CD8-positive, alpha-beta memory T cell (primary cell): ENCODE measurements at places on chromosomes 7 and 10.

- no peak for DNase-seq
These were observed 60.5 kb downstream of the YKT6 start for GRCh38 chr7:44261240-44261639.

GRCh38 chr7:44063547-44063893, 1.8 kb downstream of the PGAM2 start:
- DNase-seq = no peak

DNA sequence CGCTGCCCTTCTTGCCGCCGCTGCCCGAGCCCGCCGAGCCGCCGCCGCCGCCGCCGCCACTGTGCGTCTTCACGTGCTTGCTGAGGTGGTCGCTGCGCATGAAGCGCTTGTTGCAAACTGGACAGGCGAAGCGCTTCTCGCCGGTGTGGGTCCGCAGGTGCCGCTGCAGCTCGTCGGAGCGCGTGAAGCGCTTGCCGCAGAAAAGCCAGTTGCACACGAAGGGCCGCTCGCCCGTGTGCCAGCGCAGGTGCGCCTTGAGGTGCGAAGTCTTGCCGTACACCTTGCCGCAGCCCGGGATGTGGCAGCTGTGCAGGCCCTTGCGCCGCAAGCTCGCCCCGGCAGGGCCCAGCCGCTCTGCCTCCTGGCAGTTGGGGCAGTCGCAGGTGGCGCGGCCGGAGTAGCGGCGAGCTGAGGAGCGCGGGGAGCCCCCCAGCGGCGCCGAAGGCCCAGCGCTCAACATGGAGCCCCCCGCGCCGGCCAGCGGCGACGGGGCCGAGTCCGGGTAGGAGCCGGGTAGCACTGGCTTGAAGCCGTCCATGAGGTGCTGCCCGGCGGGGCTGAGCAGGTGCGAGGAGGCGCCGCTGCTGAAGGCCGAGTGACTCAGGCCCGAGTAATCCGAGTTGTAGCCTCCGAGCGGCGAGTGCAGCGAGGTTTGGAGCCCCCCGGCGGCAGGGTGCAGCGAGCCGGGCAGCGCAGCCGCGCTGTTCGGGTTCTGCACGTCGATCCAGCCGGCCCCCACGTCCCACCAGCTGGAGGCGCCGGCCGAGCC, 2.1 kb downstream of the SP8 start:
- DNase-seq = no peak

DNA sequence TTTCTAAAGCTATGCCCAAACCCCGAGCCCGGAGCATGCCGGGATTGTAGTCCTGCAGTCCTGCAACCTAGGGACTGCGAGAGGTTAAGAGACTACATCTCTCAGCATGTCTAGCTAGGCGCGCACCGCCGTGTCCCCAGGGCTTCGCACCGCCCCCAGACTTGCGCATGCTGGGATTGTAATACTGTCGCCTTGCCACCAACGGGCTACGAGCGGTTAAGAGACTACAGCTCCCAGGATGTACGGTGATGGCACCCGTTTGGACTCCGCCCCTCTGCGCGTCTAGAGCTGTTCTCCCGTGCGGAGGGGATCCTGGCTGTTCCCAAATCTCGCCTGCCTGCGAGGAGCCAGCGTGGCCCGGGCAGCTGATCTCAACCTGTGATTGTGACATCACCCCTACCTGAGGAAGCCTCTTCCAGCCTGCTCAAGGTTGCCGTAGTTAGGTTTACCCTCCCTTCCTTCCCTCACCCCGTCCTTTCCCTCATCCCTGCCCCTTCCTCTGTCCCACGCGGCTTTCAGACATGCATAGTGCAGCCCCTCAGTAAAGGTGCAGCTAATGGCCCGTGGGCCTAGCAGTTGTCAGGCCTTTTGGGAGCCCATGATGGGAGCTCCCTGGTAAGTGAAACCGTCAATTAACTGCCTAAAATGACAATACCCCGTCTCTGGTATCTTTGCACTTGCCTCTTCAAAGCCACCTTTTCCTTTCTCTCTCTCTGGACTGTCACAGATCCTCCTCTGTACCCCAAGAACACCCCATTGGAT, 6.3 kb upstream of the ZNF736 start:
- peak; percentile 91 for DNase-seq

DNA sequence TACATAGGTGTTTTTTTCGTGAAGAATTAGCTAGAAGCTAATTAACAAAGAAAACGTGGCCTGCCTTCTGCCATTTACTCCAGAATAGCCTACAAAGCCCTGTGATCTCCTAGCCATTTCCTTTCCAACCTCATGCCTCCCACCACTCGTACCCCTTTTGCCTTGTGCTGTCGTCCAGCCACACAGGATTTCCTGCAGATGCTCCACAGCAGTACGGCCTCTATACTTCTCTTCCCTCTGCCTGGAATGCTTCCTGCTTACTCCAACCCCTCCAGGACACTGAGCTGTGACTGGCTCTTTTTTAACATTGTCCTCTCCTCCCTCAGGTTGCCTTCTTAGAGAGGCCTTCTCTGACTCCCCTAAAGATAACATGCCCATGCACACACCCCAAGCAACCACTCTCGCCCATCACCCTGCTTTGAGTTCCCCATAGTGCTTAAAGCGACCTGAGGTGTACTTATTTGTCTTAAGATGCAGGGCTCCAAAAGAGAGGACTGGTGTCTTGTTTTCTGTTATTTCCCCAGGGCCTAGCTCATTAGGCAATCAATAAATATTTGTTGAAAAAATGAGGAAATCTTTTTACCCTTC, 32.7 kb downstream of the STK17A start:
- no peak for DNase-seq

DNA sequence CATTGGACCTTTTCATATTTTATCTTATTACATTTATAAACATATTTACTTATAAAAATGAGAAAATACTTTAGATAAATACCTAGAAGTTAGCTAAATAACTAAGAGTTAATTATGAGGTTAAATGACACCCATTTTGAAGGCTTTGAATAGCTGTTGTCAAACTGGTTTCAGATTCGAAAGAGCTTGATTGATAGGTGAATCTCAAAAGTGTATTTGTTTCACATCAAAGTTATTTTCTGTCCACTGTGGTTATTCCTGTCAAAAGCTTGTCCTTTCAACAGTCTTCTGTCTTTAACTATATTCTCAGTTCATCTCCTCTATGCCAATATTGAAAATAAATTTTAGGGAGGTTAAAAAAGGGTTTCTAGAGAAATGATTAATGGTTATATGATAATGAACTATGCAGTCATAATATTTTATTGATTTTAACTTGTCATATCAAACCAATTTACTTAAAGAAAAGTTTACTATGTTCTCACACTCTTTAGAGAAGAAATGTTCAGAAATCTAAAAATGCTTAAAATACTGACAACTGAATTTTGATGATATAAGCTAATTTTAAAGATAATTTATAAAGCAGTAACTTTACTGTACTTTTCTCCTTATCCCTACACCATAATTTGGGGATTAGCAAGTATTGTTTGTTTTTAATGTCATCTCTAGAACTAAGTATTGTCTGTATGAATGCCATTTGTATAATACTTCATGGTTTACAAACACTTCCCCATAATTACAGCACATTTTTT, 72.0 kb upstream of the FOXP2 start:
- DNase-seq = no peak

DNA sequence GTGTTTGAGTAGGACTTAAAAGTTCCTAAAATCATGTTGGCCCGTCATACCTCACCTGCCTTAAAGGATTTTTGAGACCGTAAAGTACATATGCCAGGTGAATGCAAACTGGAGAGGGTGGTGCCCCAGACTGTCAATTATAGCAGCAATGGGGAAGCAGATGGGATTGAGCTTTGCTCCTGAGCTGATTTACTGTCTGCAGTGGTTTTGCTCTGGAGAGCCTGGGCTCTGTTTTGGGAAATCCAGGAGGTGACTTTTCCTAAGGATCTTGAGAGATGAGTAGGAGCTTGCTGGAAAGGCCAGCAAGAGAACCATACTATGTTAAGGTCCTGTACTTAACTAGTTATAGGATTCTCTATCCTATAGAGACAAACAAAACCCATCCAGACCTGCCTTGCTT, 43.0 kb downstream of the COL13A1 start:
- no peak for DNase-seq

GRCh38 chr10:5692461-5693358, 8.1 kb downstream of the TASOR2 start:
- peak; percentile 55 for DNase-seq

- no peak for DNase-seq
These were observed 41.9 kb downstream of the TAS2R41 start for GRCh38 chr7:143519411-143520131.

- peak; percentile 57 for DNase-seq
These were observed 208.3 kb downstream of the PPP1R3A start for GRCh38 chr7:113710310-113711096.

DNA sequence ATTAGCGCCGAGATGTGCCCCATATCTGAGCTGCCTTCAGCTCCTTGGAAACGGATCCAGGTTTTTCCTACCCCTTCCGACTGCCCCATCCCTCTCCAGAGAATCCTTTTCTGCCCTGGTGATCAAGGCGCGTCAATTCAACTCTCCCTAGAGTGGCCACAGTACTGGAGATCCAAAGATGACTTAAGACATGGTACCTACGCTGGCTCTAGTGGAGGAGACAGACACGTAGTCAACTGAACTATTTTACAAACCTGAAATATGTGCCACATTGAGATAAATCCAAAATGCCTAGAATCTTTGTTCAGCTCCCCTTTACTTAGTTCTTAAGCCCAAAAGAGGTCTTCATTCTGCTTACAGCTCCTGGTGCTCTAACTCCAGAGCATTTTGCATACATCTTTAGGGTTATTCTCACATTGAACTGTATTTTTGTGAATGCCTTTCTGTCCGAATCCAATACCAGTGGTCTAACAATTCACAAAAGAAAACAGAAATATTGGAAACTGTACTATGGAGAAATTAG, 444 bp upstream of the TNPO3 start:
- DNase-seq = no peak

DNA sequence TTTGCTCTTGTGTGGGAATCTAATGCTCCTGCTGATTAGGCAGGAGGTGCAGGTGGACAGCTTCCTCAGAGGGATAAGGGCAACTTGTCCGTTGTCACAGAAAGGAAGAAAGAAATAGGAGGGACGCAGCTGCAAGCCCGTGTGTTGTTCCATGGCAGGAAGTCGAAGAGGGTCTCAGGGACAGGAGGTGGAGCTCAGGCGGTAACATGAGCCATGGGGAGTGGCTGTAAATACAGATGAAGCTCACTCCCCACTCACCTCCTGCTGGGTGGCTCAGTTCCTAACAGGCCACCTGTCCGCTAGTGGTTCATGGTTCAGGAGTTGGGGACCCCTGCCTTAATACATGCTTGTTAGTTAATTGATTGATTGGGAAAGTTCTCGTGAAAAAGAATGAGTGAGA, 101.7 kb upstream of the SFMBT2 start:
- no peak for DNase-seq

DNA sequence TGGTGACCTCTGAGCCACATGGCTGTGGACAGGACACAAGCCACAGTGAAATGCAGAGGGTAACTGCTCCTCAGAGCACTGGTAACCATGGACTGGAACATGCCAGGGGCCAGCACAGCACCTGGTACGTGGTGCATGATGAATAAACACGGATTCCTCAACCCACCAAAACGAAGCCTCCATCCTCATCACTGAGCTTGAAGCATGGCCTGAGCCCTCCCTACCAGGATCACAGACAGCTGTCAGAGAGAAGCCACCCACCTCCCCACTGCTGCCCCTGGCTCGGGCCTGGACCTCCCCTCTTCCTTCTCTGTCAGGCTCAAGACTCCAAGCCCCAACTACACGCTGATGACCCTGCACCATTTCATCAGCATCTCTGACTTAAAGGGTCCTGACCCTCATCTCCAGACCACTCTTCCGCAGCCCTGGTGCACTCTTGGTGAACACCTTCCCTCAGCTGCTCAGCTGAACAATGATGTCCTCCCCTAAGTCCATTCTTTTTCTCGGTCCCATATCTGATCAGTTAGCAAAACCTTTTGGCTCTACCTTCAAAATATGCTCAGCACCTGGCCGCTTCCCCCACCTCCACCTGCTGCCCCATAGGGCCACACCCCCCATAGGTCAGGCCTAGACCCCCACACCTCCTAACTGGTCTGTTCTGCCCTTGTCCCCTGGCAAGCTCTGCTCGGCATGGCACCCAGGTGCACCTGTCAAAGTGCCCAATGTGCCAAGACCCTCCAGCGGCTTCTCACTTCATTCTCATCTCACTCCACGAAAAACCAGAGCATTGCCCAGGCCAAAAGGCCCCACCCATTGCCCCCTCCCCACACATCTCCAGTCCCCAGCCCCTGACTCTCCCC, 141.1 kb downstream of the MAPK8 start:
- no peak for DNase-seq

GRCh38 chr10:132546567-132547420, 9.2 kb downstream of the INPP5A start:
- DNase-seq = no peak

DNA sequence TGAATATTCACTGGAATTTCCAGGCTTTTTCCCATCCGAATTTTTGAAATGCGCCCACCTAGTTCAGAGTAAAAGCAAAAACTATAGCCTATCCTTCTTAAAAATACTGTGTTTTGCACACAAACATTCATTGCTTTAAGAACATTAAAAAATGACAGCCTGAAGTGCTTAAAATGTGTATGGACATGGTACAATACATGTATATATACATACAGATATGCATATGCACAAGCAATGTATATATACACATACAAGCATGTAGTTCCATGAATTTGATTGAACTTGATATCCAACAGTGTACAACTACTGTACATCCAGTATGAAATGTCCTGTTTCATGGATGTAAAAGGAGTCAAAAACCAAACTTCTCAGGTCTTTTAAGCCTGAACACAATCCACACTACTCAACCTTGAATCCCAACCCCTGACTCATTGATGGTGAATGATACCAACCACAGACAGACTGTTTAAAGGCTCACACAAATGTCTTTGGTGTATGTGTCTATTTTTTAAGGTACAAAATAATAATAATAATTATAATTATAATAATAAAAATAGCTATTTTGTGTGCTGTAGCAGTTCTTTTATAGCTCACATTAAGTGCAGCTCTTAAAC, 14.8 kb downstream of the INHBA start:
- DNase-seq = no peak

GRCh38 chr7:23242321-23242720, 4.3 kb upstream of the GPNMB start:
- no peak for DNase-seq

GRCh38 chr10:100524206-100524605, 4.5 kb upstream of the SEC31B start:
- DNase-seq = no peak

GRCh38 chr7:121446526-121446925, 50.4 kb upstream of the FAM3C start:
- DNase-seq = no peak

- DNase-seq = no peak
These were observed 163.9 kb downstream of the CACNB2 start for GRCh38 chr10:18303851-18304801.

- no peak for DNase-seq
These were observed 305.5 kb upstream of the NRG3 start for GRCh38 chr10:81569488-81569887.

- no peak for DNase-seq
These were observed 11.1 kb upstream of the INA start for GRCh38 chr10:103265717-103266329.

DNA sequence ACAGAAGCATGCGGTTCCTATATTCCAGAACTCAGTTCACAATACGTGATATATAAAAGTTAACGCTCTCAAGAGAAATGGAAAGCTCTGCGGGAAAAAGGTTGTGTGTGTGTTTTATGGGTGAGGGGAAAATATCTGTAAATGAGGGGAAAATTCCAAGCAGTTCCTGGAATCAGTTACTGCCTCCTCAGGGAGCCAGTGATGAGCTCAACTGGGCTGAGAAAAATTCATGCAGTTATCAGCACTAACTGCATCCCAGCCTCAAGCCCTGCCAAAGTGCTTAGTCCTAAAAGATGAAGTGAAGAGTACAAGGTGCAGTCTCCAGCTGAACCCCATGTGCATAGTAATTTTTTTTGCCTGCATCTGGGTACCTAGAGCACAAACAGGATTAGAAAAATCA, 191.9 kb downstream of the CDK14 start:
- DNase-seq = no peak
